ENCODE measurements at places on chromosomes 2 and 18.
A peak's percentile ranks its signal among the peaks of the same experiment; 100 is the strongest.

GRCh38 chr18:9029131-9029530, 73.4 kb upstream of the NDUFV2 start:
- no peak for DNase-seq

GRCh38 chr2:109403841-109404201, 209.9 kb downstream of the SEPTIN10 start:
- no peak for DNase-seq

- peak; percentile 11 for DNase-seq
Measured at GRCh38 chr2:216713691-216714336, 18.5 kb upstream of the IGFBP5 start.

DNA sequence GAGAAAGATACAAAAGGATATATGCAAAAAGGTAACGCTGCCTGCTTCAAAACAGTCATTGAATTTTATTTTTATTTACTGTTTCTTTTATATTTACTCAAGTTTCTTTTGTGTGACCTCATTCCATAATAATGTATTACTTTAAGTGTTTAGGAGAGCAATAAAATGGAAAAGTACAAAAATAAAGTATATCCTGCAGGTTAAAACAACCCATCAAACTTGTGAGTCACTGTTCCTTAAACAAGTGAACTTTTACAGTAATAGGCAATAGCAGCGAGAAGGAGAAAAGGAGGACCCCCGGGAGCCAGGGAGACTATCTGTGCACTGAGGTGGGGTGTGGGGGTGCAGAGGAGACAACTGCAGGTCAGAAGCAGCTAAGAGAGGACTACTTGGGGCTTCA, 124.5 kb downstream of the EN1 start:
- no peak for DNase-seq

- DNase-seq, result no peak
Measured at GRCh38 chr2:189144700-189145211, 34.8 kb downstream of the COL5A2 start.

DNA sequence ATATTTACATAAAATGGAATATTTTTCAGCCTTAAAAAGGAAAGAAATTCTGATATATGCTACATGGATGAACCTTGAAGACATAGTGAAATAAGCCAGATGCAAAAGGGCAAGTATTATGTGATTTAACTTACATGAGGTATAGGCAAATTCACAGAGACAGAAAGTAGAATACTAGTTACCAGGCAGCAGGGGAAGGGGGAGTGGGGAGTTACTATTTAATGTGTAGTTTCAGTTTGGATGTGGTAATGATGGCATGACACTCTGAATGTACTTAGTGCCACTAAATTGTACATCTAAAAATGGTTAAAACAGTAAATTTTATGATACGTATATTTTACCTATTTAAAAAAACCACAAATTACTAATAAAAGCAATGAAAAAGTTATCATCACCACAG, 12.1 kb downstream of the METTL4 start:
- no peak for DNase-seq

- peak; percentile 19 for DNase-seq
Measured at GRCh38 chr18:61854578-61855448, 38.0 kb downstream of the RNF152 start.

DNA sequence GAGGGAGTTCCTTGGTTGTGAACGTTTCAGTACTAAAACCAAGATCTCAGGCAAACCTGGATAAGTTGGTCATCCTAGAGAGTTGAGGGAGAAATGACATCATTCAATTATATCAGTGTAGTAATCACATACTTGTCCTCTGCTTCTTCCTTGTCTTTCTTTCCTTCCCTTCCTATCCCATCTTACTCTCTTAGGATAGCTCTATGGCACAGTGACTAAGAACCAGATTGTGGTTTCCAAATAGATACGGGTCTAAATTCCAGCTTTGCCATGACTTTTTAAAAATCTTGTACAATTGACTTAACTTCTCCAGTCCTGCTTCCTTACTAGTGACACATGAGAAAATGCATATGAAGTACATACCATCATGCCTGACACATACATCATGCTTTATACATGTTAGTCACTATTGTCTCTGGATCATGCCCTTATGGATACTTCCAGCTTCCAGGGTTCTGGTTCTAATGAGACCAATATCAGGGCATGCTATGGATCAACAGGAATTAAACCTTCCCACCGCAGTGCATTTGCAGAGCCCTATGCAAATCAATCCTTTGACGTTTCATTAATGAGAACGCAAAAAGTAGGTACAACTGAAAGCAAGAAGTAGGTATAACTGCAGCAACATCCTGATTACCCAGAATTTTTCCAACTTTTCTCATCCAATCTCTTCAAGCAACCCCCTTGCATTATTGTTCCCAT, 168.0 kb upstream of the KLF7 start:
- peak; percentile 22 for DNase-seq

- DNase-seq, result peak; percentile 74
Measured at GRCh38 chr2:152635635-152636298, 81.5 kb downstream of the PRPF40A start.

GRCh38 chr18:45312555-45313126, 302.6 kb upstream of the SLC14A2 start:
- DNase-seq, result no peak

DNA sequence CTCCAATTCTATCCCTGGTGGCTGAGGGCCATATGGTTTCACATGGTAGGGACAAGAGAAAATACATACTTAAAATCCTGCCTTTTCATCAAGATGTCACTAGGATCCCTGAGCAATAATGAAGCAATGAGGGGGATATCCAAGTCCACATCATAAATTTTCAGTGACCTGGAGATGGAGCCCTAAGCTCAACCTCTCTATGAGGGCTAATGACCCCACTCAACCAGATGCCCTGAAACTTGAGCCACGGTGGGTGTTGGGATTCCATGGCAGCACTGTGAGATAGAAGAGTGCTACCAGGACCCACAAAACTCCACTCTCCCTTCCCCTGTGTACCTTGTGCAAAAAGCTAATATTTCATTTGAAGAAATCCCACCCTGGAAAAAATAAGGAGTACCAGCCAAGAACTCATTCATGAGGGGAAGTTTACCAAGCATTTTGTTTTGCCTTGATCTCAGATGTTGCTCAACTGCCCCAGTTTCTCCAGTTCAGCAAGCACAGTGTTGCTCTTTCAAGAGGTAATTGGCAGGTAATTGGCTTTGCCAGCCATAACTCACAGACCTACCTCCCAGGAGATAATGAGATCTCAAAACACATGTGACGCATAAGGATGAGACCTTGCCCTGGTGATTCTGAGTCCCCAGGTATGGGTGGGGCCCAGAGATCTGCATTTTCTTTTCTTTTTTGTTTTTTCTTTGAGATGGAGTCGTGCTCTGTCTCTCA, 51.0 kb upstream of the TTC39C start:
- DNase-seq, result no peak

GRCh38 chr2:96875498-96876268, 5.8 kb upstream of the SEMA4C start:
- no peak for DNase-seq

DNA sequence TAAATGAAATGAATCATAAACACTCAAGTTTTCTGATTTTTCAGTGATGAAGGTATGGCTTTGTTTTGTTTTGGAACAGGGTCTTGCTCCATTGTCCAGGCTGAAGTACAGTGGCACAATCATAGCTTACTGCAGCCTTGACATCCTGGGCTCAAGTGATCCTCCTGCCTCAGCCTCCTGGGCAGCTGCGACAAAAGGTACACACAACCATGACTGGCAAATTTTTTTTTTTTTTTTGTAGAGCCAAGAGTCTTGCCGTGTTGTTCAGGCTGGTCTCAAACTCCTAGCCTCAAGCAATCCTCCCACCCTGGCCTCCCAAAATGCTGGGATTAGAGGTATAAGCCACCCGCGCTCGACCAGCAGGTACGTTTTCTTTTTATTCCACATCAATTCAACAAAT, 22.5 kb upstream of the LRP2 start:
- no peak for DNase-seq

DNA sequence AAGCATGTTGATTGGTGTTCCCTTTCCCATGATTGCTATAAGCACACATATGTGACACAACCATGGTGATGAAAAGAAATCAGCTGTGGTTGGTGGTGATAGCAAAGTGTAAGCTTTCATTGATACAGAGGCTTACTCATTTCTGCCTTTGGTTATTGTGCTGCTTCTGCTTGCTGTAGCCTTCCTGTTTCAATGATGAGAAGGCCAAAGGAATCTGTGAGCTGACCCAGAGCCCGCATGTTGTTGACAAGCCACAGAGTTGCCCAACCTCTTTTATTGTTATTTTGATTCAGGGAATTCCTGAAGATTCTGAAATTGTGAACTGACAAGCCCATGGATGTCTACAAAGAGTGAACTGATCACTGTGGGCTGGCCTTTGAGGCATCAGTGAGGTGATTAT, 164.4 kb downstream of the TMEFF2 start:
- DNase-seq, result no peak

DNA sequence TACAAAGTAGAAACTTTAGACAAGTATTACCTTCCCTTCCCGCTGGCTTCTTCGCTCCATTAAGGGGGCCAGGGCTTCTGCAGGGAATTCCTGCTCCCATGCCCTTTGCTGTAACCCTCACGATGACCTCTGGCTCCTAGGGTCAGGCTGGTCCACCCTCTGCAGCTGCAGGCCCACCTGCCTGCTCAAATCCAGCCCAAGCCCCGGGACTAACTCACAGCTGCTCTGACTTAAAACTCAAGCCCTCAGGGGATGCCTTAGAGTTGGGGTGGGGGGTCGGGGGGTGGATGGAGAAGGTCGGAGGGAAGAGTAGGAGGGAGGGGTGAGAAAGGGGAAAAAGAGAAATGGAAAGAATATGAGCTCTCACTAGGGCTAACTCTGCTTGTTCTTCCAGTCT, 4.9 kb downstream of the IGFBP5 start:
- no peak for DNase-seq

- DNase-seq, result no peak
Measured at GRCh38 chr2:143329288-143329687, 200.1 kb downstream of the ARHGAP15 start.

DNA sequence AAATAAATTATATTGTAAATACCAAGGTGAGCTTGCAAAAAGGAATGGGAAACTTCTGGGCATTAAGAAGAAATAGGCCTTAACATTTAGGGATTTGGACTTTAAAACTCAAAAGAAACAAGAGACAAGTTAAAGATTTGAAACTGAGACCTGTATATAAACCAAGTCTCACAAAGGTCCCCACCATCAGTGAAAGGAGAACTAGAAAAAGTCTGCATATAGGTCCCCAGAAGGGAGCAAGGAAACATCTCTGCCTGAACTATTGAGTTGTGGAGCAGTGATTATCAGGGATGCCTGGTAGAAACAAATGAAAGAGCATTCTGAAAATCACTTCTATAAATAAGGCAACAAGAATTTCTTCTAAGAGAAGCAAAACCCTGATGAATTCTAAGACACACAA, 30.5 kb upstream of the ITGAV start:
- no peak for DNase-seq

- no peak for DNase-seq
Measured at GRCh38 chr2:141522048-141522447, 608.8 kb downstream of the LRP1B start.

- DNase-seq, result peak; percentile 91
Measured at GRCh38 chr2:10283106-10284062, 19.3 kb upstream of the HPCAL1 start.

GRCh38 chr2:32671885-32672533, 44.2 kb downstream of the TTC27 start:
- no peak for DNase-seq

- DNase-seq, result no peak
Measured at GRCh38 chr2:72128059-72128842, 19.4 kb downstream of the CYP26B1 start.

DNA sequence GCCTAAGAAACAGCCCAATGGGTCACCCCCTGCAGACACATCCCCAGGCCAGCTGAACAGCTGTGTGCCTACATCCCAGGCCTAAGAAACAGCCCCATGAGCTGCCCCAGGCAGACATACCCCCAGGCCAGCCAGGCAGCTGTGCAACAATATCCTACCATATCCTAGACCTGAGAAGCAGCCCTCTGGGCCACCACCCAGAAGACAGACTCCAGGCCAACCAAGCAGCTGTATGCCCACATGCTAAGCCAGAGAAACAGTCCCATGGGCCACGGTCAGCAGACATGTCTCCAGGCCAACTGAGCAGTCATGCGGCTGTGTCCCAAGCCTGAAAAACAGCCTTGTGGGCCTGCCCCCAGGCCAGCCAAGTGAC, 205.5 kb downstream of the ATAD2B start:
- no peak for DNase-seq

GRCh38 chr18:55739488-55739887, 151.5 kb upstream of the TCF4 start:
- no peak for DNase-seq

- no peak for DNase-seq
Measured at GRCh38 chr2:138752197-138752956, 27.8 kb downstream of the NXPH2 start.

- DNase-seq, result no peak
Measured at GRCh38 chr2:241157841-241158545, 7.7 kb downstream of the PPP1R7 start.

- DNase-seq, result no peak
Measured at GRCh38 chr18:22349317-22349898, 68.3 kb downstream of the CTAGE1 start.

- DNase-seq, result no peak
Measured at GRCh38 chr2:150091846-150092245, 395.6 kb downstream of the RND3 start.

DNA sequence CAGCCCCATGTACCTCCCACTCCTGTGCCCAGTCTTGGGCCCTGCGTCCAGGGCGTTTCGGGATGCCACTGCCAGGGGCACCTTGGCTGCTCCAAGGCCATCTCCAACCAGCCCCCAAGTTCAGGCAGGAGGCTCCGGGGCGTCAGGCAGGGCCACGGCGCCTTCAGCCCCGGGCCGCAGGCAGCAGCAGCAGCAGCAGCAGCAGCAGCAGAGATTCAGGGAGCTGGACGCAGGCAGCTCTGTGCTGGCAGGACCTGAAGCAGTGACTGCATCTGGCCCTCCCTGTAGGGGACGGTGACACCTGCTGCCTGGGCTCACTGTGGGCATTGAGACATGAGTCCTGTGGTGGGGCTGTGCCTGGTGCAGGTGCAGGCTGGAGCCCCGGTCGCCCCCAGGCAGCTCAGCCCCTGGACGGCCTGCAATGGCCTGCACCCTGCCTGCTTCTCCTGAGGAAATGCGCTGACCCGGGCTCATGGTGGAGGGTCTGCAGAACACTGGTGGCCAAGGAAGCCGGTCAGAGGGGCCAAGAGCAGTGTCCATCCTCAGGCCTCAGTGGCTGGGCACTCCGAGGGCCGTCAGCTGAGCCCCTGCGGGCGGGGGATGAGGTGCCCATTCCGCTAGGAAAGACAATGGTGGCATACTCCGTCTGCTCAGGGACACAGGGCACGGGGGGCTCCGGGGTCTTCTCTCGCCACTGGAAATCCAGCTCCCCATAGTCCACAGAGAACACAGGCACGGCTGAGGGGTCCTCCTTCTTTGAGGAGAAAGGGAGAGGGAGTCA, 8.0 kb downstream of the PDCD1 start:
- no peak for DNase-seq

Data from suppressor macrophage treated with lipopolysaccharide for 1 hour (primary cell).